ENCODE measurements at places on chromosomes 16 and 17.

- no peak for DNase-seq
These were observed 143.2 kb downstream of the SOCS1 start for GRCh38 chr16:11112723-11113348.

DNA sequence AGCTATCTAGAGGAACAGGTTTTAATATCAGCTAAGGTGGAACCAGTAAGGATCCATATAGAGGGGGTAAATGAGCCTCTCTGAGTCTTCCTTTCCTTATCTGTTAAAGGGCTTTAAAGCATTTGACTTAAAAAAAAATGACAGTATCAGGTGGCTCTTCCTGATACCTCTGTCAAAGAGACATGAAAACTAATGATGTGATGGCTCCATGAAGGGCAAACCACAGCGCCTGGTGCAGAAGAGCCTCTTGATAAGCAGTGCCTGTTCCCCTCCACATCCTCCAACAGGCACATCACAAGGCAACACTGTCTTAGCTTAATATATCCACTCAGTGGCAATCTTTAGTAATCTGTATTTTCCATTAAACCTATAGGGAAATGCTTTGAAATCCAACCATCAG lies 68.9 kb downstream of the USP31 start:
- no peak for DNase-seq

DNA sequence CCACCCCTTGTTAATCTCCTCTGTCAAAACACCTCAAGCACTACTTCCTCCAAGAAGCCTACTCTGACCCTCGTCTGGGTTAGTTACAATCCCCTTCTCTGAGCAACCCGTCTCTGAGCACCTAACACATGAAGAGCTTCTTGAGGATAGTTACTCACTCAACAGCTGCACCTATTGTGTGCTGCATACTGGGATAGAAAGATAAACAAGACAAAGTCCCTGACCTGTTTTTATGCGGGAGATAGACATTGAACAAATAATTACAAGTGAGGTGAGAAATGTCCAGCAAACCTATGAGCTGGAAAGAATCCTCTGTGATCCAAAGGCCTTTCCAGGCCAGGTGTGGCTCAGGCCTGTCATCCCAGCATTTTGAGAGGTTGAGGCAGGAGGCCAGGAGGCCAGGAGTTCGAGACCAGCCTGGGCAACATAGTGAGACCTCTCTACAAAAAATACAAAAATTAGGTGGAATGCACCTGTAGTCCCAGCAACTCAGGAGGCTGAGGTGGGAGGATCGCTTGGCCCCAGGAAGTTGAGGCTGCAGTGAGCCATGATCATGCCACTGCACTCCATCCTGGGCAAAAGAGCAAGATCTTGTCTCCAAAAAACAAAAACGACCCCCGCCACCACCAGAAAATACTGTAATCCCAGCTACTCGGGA lies 5.5 kb upstream of the ZNF771 start:
- no peak for DNase-seq

- DNase-seq, result peak; percentile 83
These were observed 33.5 kb downstream of the KANSL1 start for GRCh38 chr17:46159686-46160085.

DNA sequence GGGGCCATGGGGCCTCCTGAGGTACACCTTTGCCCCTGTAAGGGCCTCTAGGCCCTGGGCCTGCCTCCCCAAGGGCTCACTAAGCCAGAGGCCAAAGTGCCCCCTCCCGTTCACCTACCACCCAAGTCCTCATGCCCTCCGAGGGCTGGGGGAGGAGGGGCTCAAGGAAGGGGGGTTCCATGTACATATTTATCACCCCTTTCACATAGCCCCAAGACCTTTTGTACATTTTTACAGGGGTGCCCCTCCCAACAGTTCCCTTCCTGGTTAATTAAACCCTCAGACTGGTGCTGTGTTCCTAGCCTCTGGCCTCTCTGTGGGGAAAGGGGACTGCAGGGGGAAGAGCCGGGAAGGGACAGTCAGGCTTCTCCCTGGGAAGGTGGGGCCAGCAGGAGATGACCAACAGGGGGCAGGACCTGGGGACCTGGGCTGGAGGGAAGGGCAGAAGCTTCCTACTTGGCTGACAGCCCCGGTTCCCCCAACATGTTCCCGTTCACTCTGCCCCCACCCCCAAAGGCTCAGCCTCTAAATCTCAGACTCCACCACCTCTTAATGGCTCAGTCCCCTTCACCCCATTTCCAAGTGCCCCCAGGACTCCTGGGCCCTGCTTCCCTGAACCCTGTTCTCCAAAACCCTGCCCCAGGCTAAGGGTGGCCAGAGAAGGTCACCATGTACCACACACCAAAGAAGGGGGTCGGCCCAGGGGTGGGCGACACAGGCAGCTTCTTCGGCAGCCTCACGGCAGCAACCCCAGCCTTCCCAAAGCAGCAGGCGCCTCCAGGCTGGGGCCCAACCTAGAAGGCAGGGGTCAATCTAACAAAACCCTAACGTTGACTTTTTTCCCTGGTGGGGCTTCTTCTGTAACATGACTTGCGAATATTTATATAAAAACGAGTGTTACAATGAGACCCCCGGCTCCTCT lies 11.9 kb downstream of the FBRS start:
- DNase-seq, result no peak

GRCh38 chr16:67470359-67470758 lies 10.6 kb downstream of the ATP6V0D1 start:
- DNase-seq, result no peak

DNA sequence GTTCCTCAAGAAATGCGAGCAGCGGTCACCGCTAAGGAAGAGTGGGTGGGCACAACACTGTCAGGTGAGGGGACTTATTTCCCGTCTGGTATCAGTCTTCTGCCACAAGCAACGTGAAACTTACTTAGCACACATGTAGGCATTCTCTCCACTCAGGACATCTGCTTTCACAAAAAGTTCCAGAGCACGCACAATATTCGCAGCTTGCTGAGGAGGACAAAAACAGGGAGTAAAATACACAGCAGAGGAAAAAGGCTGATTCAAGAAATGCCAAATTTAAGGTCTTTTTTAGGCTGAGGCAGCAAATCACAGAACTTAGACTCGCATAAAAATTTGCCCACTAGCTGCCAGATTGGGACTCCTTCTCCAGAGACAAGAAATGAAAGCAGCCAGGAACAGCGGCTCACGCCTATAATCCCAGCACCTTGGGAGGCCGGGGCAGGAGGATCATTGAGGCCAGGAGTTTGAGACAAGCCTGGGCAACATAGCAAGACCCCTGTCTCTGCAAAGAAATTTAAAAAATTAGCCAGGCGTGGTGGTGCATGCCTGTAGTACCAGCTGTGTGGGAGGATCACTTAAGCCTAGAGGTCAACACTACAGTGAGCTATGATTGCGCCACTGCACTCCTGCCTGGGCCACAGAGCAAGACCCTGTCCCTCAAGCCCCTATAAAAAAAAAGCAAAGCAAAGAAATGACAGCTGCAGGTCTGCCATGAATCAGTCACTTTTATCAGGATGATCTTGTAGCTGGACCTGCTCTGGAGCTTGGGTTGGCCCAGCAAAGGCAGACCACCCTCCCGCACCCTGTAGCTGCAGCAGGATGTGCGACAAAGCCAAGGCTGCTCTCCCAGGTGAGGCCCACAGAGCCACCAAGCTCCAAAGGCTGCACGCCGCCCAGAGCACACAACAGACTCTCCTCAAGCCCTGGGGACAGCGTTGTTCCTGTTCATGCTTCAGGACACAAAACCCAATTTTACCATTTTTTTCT lies 20.5 kb downstream of the USP36 start:
- DNase-seq, result no peak

- no peak for DNase-seq
These were observed 16.3 kb upstream of the ZNF652 start for GRCh38 chr17:49378311-49378710.

DNA sequence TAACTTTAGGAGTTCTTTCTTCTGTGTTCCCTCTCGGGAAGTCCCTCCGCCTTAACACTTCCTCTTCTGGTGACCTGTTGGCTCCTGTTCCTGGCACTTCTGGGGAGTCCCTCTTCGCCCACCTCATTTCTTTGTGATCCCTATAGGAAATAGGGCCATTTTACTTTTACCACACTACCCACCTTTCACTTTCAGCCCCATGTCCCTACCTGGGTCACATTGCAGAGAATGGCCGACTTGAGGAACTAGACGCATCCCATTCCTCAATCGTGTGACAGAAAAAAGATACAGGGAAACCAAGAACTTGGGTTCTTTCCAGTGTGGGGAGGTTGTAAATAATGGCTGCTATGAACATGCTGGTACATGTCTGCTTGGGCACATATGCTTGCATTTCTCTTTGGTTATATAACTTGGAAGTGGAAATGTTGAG lies 6.6 kb downstream of the IL21R start:
- DNase-seq, result no peak

GRCh38 chr17:68953340-68953997 lies 1.7 kb downstream of the ABCA8 start:
- DNase-seq, result no peak

GRCh38 chr17:45306623-45307022 lies 10.2 kb downstream of the MAP3K14 start:
- no peak for DNase-seq

- DNase-seq, result no peak
These were observed 1.7 kb downstream of the CDH5 start for GRCh38 chr16:66367968-66368891.

DNA sequence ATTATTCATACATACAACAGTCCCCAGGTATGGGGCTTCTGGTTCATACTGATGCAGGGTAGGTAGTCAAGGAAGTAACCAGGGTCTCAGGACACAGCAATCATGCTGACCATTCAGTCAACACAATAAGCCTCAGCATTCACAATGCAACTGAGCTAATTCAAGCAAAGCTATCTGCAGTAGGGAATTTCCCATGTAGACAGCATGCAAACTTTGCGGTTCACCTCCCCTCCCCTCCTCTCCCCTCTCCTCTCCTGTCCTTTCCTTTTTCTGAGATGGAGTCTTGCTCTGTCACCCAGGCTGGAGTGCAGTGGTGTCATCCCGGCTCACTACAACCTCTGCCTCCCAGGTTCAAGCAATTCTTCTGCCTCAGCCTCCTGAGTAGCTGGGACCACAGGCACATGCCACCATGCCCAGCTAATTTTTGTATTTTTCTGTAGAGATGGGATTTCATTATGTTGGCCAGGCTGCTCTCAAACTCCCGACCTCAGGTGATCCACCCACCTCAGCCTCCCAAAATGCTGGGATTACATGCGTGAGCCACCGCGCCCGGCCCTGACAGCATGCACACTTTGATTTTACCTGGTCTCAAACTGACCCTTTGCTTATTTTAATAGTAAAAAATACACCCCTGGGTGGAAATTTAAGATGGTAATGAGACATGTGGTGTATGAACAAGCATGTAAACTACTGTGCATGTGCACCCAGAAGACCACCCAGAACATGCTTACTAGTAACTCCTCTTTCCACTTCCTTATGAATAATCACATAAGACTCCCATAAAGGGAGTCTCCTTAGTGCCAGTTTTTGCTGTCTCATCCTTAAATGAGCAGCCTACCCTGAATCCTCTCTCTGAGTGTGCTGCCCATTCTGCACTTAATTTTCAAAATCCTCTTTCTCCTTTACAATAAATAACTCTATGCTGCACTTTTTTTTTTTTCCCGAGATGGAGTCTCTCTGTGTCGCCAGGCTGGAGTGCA lies 9.3 kb upstream of the RNF135 start:
- no peak for DNase-seq

GRCh38 chr17:76700270-76700616 lies 10.5 kb downstream of the MXRA7 start:
- DNase-seq, result no peak

GRCh38 chr16:62872339-62872738 lies 836.1 kb upstream of the CDH8 start:
- no peak for DNase-seq

- no peak for DNase-seq
These were observed 7.1 kb downstream of the ENGASE start for GRCh38 chr17:79081571-79082276.

- DNase-seq, result no peak
These were observed 825 bp downstream of the METTL9 start for GRCh38 chr16:21600031-21600773.

- no peak for DNase-seq
These were observed at the start of gene ZNF629 for GRCh38 chr16:30786936-30787612. TSS of gene ZNF629 (minus strand) at chr16:30787205. CDS start at chr16:30784482, 2,723 bp downstream.

DNA sequence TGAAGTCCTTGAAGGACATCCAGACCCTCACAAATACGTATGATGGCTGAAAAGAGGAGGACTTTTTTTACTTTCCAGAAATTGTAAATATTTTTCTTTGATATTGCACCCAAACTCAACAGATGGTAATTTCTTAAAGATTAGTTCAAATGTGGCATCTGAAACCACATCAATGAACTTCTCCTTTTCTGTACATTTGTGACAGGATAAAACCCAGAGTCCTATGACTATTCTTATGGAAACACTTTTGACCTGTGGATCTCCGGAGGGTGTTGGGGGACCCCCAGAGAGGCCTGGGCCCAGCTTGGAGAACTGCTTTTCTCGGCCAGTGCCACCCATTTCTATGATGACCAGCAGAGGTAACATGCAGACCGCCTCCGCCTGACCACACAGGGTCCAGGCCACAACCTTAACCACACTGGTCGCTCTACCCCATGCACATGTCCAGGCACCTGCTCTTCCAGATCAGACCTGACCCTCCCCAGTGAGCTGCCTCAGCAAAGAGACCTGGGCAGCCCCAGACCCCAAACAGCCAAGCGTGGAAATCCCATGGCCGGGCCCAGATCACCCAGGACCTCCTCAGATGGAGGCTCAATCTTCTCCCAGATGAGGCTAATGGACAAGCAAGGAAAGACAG lies 22.7 kb downstream of the RPH3AL start:
- no peak for DNase-seq

DNA sequence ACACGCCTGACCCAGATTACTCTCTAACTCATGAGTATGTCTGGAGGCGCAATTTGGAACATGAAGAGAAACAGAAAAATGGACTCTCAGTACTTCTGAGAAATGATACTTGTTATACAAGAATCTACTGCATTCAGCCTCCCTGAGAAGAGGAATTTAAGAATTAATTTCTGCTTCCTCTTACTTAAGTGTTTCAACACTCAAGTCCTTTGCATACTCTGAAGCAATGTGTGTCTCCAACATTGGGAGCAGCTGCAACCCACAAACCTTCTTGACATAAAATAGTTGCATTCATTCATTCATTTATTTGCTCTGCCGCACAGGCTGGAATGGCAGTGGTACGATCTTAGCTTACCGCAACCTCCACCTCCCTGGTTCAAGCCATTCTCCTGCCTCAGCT lies 199.8 kb downstream of the NPIPA7 start:
- no peak for DNase-seq

GRCh38 chr16:84315422-84315821 lies 20.7 kb downstream of the WFDC1 start:
- DNase-seq, result no peak

DNA sequence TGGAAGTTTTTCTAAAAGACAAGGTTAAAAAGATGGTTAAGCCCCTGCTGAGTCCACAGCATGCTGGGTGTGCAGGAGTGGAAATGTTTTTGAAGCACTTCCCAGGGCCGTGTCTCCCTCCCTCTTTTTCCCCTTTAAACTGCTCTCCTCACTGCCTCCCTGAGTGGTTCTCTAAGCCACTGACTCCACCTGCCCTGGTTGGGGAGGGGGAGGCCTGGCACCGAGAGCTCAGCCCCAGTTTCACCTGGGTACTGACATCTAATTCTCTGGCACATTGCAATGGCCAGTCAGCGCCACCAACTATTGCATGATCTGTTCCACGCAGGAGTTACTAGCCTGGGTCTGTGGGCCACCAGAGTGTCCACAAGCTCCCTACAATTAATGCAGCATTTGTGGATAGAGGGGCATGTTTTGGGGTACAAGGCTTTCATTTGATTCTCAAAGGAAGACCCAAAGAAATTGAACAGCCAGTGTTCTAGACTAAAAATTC lies 22.7 kb downstream of the MPP3 start:
- DNase-seq, result no peak

Data from non-pigmented ciliary epithelial cell (primary cell).